ENCODE measurements at places on chromosomes 11 and 22.

DNA sequence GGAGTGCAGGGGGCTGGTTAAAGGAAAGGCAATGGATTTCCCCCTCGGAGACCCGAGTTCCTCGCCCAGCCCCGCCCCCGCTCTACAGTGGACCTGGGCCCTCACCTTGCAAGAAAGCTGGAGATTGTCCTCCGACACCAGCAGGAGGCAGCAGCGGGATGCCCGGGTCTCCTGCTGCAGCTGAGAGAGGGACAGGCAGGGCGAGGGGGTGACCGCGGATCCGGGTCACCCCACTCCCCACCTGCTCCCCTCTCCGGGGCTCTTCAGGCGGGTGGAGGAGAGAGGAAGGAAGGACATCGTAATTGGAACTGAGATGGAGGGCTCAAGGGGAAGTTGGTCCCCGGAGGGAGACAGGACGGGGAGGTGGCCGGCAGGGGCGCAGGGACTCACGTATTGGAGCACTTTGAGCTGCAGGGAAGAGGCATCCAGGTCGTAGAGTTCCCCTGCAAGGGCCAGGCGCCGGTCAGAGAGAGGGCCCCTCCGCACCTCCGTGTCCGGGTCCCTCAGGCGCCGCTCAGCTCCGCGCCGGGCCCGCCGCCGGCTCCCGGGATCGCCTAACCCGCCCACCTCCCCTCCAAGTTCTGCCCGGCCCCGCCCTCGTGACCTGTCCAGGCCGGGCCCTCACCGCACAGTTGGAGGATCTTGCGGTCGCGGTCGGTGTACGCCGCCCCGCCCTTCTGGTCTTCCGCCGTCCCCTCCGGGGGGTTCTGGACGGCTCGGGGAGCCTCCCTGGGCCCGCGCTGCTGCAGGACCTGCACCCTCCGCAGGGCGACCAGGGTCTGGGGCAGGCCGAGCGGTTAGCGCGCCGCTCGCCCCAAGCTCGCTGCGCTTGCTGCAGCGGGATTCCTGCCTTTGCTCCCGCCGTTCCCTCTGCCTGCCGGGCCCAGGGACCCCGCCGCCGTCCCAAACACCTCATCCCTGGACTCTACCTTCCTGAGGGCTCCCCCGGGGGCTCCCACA, 84.1 kb downstream of the PDE2A start:
- DNase-seq, result peak; percentile 88

DNA sequence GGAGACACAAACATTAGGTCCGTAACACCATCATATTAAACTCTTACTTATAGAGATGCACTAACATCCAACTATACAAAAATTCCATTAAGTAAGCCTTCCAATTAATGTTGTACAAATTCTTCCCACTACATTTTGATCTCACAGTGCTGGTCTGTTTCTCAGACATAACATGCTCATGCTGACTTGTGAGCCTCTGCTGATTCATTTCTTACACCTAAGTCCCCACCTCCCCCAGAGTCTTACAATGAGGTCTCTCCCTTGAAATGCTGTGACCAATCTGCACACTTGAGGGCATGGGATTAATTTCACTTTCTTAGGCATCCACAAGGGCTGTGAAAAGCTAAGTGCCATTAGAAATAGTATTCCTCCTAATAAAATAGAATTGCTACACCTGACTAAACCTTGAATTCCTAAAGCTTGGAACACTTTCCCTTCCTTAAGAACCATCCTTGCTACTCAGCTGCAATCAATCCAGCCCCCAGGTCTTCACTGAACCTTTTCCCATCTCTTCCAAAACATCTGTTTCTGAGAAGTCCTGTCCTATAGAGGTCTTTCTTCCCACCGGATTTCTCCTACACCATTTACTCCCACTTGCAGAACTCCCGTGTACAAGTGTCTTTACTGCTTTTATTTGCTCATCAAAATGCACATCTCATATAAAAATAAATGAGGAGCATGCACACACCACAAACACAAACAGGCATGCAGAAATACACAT, 2.0 kb downstream of the HBG1 start:
- DNase-seq, result no peak

DNA sequence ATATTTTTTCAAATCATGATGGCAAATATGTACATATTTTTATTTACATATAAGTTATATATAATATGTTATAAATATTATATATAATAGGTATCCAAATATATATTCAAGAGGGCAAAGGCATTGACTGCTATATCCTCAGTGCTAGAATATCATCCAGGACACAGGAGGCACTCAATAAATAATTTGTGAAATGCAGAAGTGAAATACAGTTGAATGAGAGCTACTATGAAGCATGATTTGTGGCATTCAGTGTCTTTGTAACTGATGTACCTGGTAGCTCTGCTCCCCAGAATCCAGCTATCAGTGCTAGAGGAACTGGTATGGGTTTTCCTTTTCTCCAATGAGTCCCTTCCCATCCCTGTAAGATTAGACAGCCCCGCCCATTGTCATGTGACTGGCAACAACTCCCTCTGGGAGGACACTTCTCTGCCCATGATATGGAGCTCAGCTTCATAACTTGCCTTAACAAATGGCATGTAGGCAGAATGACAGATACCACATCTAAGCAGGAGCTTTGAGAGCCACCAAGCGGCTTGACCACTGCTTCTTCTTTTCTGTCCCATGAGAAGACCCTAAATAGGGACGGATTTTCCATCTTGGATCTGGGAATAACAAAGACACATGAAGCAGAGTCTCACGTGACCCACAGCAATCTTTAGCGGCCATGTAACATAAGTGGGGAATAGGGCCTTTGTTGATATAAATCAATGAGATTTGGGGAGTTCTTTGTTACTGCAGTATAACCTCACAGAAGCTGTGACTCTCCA, 10.2 kb upstream of the CD82 start:
- no peak for DNase-seq

DNA sequence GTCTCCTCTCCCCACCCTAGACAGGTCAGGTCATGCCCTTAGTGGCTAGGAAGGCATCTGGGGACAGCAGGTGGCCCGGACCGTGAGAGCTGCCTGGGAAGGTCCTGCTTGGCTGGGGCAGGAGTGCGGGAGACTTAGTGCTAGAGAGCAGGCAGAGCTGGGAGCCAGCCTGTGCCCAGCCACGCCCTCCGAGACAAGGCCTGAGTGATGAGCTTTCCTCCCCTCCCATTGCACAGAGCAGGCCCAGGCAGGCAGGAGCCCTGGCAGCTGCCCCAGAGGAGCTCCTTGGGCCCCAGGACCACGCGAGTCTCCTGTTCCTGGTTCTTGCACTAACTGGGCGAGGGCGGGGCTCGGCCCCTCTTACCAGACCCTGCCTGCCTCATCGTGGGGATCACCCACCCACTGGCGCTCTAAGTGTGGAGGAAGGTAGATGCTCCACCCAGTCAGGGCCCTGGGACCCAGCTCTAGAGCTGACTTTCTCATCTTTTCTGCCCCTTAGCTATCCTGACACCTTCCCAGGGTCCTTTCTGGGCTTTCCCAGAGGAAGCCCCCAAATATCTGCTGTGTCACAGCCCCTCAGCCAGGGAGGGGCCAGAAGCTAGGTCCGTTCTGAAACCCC, 44.9 kb downstream of the MACROD1 start:
- DNase-seq, result no peak

- DNase-seq, result no peak
Measured at GRCh38 chr11:84824624-84825023, 802.5 kb downstream of the DLG2 start.

GRCh38 chr11:2930704-2931419, 1.6 kb upstream of the PHLDA2 start:
- DNase-seq, result peak; percentile 92

GRCh38 chr22:19688301-19689290, 25.7 kb upstream of the SEPTIN5 start:
- DNase-seq, result no peak

GRCh38 chr11:68843703-68844312, 2.1 kb upstream of the CPT1A start:
- DNase-seq, result peak; percentile 89

DNA sequence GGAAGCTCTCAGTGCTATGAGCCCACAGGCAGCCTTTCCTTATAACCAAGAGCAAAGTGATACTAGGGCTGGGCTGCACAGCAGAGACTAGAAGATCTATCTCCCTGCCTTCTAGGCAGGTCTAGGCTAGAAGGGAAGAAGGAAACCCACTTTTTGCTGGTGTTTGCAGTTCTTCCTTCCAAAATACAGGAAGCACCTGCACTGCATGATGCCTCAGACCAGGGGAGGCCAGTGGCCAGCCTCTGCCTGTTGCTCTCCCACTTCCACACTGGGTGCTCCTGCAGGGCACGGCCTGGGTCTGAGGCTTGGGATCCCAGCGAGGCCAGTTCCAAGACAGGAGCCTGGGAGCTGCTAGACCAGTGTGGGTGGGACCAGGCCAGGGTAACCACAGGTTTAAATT, 6.0 kb upstream of the UCP3 start:
- no peak for DNase-seq

- no peak for DNase-seq
Measured at GRCh38 chr11:94539420-94539819, 4.3 kb upstream of the FUT4 start.

GRCh38 chr11:109071712-109072524, 350.1 kb upstream of the C11orf87 start:
- no peak for DNase-seq

Data from mesendoderm (in vitro differentiated cells).